ENCODE measurements at places on chromosomes 1 and 21.

- DNase-seq, result no peak
These were observed 6.4 kb downstream of the LAMC1 start for GRCh38 chr1:183029591-183030000.

DNA sequence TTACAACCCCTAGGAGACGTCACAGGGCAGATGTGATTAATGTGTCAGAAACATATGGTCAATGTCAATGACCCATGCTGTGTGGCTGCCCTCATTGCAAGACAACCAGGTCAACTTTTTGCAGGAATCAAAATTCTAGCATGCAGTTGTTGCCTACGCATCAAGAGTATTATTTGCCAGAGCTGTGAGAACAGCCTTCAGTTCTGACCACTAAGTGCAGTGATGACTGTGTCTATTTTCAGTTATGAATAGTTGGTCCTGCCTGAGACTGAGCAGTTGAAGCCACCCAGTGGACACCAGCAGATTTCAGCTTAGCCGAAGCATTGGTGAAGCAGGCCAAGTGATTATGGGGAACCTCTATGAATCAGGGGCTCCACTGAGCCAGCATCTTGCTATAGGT lies 47.3 kb downstream of the LYPLAL1 start:
- no peak for DNase-seq

- no peak for DNase-seq
These were observed 17.4 kb downstream of the CELA3A start for GRCh38 chr1:22018583-22019559.

DNA sequence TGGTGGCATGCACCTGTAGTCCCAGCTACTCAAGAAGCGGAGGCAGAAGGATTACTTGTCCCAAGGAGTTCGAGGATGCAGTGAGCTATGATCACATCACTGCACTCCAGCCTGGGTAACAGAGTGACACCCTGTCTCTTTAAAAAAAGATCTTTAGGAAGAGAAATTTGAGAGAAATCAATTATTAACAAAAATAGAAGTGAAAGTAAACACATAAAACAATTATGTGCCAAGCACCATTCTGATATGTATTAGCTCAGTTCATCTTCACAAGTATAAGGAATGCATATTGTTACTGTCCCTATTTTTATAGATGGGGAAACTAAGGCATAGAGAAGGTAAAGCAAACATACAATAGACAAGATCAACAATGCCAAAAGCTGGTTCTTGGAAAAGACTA lies 48.1 kb downstream of the MATN1 start:
- no peak for DNase-seq

All from lung (tissue), 17 donors.